ENCODE measurements at places on chromosomes 3 and 15. TPM values are rescaled to one million over a fixed set of nuclear protein-coding genes. Genes with fewer than 3 reads are reported as not detected.

DNA sequence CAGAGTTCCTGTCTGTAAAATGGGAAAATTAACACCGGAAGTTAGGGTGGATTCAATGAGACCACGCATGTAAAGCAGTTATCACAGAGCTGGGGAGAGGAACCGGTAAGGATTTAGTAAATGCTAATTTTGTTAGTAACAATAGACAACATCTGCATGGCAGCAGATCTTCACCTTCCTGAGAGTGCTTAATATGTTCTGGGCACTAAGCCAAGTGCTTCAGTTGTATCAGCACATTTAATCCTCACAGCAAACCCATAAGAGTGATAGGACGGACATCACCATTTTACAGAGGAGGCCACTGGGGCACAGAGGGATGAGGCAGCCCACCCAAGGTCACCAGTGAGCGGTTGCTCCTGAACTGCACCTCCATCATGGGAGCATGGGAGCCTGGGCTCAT lies 189.4 kb downstream of the WNT5A start:
- DNase-seq: no peak

- DNase-seq: no peak
These were observed 202.0 kb downstream of the UBE2E2 start for GRCh38 chr3:23405081-23405480.

GRCh38 chr3:32143849-32144757 lies 37.7 kb downstream of the GPD1L start:
- DNase-seq: peak; percentile 91

The KCNMB2 gene
- not detected for polyA plus RNA-seq

The NANOGP8 gene
- 0.15 TPM for polyA plus RNA-seq

- DNase-seq: no peak
These were observed 65.8 kb upstream of the CFAP20DC start for GRCh38 chr3:59115364-59116232.

- DNase-seq: no peak
These were observed 12.4 kb downstream of the RTP2 start for GRCh38 chr3:187689984-187690383.

DNA sequence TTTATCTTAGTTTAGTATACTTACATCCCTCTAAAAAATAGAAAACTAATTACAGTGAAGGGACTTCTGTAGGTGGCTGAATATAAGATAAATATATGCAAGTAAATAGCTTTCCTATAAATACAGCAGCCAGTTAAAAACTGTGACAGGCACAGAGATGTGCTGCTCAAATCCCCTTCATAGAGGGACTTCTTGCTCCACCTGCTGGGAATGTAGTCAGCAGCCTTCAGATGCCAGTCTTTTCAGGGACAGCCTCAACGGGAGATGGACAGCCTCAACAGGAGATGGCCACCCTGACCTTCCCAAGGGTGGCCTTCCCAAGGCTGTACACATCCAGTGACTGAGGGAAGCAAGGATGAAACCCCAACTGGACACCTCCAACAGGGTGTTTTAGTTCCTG lies 15.7 kb upstream of the PRR23E start:
- DNase-seq: no peak

The PEX5L gene
- 0.48 TPM for polyA plus RNA-seq

- no peak for DNase-seq
These were observed 32.2 kb downstream of the GOLGA6L10 start for GRCh38 chr15:82317091-82317489.

DNA sequence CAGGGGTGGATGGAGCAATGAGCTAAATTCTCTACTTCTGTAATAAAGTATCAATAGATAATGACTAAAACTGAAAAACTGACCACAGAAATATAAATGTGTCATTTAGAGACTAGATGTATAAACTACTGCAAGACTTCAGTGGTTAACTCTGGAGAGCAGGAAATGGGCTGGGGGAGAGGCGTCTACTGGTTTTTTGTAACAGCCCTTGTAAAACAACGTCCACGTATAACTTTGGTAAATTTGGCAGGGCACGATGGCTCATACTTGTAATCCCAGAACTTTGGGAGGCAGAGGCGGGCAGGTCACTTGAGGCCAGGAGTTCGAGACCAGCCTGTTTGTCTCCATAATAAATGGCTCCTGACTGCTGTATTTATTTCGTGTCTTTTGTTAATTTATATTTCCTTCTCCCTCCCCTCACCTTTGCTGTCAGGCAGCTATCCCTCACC lies 12.5 kb downstream of the RAB27A start:
- peak; percentile 32 for DNase-seq

The CCR8 gene
- not detected for polyA plus RNA-seq

Data from AG04450 (cell line).